ENCODE measurements at places on chromosomes 4 and X.

- DNase-seq, result no peak
Observed at GRCh38 chr4:180528003-180528402, 1715.2 kb upstream of the TENM3 start.

GRCh38 chr4:125951261-125951887 is 636.6 kb downstream of the FAT4 start:
- peak; percentile 18 for DNase-seq

- DNase-seq, result peak; percentile 30
Observed at GRCh38 chr4:1243451-1244080, 5.4 kb downstream of the CTBP1 start.

DNA sequence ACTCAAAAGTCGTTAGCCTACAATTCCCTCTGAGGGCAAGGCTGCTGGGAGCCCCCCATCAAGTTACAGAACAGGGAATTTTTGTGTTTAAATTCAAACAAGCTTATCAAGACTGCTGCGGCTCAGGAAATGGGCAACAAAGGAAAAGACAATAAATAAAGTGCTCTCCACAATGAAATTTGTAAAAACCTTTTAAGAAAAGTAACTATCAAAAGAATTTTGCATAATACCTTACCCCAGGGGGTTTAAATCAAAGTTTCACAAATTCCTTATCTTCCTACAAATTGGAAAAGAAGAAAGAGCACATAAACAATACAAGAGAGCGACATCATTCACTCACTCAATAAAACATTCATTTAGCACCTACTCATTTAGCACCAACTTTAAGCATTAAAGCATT is 97.9 kb upstream of the CCDC160 start:
- no peak for DNase-seq

DNA sequence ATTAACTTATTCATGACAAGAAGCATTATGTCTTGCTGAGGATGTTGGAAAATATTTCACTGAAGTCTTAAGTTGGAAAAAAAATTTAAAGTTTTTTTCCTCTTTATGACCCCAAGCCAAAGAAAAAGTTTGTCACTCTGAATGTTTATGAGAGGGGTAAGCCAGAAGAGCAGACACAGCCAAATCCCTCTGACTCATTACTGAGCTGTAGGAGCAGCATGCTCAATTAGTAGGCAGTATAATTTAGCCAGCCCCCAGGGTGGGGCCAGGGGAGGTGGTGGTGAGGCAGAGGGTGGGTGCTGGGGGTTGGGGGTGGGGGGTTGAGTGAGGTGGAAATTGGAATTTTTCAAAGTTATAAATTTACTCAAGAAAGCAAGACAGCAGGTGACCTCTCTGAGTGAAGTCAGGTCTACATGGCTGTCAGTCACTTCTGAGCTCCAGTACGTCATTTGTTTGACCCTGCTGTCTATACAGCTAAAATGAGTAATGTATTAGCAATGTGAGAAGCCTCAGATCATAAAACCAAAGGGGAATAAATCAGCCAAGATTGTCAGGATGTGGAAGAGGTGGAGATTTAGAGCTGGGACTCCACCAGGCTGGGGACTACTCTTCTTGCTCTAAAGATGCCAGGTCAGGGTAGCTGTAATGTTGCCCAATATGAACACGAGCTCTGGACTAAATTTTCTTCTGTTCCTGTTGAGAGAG is 98.8 kb upstream of the NDP start:
- no peak for DNase-seq

- DNase-seq, result no peak
Observed at GRCh38 chr4:158873795-158874401, 105.1 kb downstream of the FNIP2 start.

GRCh38 chr4:189365451-189365850 is 575.2 kb upstream of the FRG1 start:
- DNase-seq, result no peak

GRCh38 chr4:30717208-30718020 is 2.8 kb upstream of the PCDH7 start:
- DNase-seq, result peak; percentile 42

DNA sequence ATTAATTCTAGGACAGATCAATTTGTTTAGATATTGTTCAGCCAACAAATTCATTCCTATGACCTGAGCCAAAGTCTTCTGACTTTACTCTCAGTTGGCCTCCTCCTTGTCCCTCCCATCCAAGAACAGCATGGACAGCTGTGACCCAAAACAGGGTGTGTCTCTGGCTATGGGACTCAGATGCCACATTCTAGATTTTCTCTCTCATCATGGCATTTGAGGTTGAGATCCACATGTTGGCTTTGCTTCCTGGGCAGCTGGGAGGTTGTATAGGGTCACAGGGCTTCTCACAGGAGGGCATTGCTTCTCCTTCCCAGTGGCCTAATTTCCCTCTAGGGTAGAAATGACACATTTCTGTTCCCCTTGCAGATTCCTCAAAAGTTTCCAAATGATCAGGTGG is 22.6 kb upstream of the EGF start:
- DNase-seq, result no peak

GRCh38 chr4:153497091-153497531 is 31.0 kb downstream of the TMEM131L start:
- DNase-seq, result no peak

DNA sequence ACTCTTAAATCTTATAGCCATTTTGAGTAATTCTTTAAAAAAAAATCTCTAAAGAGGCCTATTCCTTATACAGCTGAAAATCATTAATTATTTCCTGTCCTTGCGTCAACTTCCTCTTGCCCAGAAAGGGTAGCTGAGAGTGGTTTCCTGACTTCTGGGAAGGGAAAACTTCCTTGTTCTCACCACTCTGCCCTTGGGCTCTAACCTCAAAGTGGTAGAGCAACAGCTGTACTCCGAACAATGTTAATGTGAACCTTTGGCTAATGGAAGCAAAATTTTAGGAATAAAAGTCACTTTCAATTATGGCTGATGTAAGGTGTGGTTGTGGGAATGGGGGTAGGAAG is 15.3 kb downstream of the KLHL2 start:
- no peak for DNase-seq

- no peak for DNase-seq
Observed at GRCh38 chr4:98816386-98816785, 112.5 kb downstream of the EIF4E start.

- no peak for DNase-seq
Observed at GRCh38 chr4:171629182-171629581, 184.0 kb upstream of the GALNTL6 start.

GRCh38 chr4:141711211-141711610 is 74.8 kb downstream of the IL15 start:
- no peak for DNase-seq

- DNase-seq, result no peak
Observed at GRCh38 chrX:129093706-129094105, 429.6 kb downstream of the SMARCA1 start.

DNA sequence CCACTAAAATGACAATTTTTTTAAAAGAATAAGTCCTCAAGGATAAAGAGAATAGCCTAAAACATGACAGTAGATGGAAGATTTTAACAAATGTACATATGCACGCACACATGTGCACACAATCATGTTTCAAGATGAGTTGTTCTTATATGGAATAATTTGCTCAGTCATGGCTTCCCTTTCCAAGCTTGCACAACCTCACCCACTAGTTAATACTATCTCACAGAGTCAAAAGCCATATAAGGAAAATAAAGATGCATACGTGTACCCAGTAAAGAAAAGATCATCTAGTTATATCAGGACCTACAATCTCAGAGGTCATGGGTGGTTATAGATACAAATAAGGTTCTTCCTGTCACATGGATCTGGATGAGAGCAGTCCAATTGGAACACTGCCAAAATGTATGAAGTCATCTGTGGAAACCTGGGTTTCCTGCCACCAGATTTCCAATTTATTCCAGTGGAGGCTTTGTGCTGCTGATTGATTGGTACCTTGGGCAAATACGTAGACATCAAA is 56.1 kb downstream of the FAM13A start:
- DNase-seq, result peak; percentile 53

DNA sequence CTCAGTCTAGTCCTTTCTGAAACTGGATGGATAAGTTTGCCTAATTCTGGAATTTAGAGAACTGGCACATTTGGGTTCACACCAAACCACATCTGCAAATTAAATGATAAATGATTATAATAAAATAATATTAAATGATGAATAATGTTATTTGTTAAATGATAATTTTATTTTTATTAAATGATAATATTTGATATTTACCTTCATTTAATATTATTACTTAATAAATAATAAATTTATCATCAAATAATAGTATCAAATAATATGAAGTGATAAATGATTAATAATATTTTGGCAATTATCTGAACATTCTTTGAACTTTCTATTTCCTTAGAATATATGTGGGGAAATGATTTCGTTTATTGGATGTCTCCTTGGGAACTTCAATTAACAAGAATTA is 1604.2 kb downstream of the STIM2 start:
- DNase-seq, result no peak

- DNase-seq, result no peak
Observed at GRCh38 chrX:38365954-38366353, 13.6 kb downstream of the OTC start.

DNA sequence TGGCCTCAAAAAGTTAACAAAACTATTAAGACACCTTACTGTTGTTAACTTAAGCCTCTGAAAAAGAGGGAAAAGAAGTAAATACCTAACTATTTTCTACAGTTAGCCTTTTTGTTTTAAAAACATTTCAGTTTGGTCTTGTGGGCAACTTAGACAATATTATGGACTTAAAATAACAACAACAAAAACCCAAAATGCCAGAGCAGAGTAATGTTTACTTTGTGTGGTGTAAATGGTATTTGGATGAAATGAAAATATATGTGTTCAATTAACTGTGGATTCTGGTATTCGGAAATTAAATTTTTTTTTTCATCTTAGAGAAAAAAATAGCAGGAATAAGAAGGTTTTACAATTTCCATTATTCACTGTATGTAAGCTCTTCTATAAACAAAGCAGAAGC is 79.6 kb upstream of the NPNT start:
- DNase-seq, result no peak

- peak; percentile 79 for DNase-seq
Observed at GRCh38 chr4:52545099-52546069, 113.7 kb downstream of the USP46 start.

DNA sequence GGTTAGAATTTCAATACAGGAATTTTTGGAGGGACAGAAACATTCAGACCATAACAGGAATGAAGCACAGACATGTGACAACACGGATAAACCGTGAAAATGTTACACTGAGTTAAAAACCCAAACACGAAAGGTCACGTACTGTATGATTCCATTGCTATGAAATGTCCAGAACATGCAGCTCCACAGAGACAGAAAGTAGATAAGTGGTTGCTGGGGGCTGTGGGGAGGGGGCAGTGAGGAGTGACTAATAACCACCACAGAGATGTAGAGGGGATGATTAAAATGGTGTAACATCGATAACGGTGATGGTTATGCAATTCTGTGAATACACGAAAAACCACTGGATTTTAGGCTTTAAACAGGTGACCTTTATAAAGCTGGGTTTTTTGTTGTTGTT is 8.3 kb downstream of the GPR143 start:
- no peak for DNase-seq

- no peak for DNase-seq
Observed at GRCh38 chr4:34066126-34066525, 2178.2 kb downstream of the ARAP2 start.

GRCh38 chr4:145132511-145133098 is 34.5 kb downstream of the ABCE1 start:
- DNase-seq, result no peak

DNA sequence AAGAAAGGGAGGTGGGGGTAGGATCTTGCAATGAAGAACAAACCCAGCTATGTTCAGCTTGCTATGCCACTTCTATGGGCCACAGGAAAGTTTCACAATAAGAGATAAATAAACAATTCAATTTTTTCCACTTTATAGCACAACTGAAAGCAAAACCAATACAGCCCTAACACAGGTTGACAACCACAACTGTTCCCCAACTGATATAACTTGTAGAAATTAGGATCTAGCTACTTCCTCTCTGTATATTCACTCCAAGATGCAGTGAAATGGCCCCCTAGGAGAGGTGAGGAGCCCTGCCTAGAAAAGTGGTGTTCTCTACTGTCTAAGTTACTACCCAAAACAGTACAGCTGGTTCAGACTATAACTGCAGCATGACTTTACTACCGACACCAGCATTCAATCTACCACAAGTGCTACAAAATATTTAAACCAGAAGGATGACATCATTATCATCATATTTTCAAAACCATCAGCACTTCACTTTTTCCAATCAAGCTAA is 77.0 kb downstream of the FBXW7 start:
- no peak for DNase-seq

GRCh38 chr4:170226288-170226687 is 136.5 kb upstream of the AADAT start:
- DNase-seq, result no peak

GRCh38 chr4:184534511-184535391 is 60.4 kb upstream of the IRF2 start:
- DNase-seq, result no peak

DNA sequence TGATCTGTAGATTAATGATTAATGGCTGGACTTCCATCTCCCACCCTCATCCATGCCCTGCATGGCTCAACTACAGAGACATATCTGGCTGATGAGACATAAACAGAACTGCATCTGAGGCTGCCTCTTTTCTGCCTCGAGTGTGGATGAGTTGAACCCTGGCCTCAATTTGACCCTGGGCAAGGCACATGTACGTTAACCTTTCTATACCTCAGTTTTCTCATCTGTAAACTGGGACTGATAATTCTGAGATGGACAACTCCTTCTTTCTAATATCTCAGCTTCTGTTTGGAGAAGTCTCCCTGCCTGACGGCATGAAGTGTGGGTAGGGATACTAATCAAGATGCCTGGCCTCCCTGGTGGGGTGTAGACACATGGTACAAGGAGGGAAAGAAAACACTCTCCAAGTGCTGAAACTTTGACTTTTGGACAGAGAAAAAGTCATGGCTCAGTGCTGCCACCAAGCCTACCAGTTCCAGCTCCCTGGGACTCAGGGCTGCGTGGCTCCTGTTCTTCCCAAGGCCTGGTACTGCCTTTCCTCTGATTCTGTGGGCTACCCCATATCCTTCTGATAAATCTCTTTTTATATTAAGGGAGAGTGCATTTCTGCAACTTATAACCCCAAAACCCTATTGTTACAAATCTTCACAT is 64.4 kb downstream of the HAUS3 start:
- no peak for DNase-seq

DNA sequence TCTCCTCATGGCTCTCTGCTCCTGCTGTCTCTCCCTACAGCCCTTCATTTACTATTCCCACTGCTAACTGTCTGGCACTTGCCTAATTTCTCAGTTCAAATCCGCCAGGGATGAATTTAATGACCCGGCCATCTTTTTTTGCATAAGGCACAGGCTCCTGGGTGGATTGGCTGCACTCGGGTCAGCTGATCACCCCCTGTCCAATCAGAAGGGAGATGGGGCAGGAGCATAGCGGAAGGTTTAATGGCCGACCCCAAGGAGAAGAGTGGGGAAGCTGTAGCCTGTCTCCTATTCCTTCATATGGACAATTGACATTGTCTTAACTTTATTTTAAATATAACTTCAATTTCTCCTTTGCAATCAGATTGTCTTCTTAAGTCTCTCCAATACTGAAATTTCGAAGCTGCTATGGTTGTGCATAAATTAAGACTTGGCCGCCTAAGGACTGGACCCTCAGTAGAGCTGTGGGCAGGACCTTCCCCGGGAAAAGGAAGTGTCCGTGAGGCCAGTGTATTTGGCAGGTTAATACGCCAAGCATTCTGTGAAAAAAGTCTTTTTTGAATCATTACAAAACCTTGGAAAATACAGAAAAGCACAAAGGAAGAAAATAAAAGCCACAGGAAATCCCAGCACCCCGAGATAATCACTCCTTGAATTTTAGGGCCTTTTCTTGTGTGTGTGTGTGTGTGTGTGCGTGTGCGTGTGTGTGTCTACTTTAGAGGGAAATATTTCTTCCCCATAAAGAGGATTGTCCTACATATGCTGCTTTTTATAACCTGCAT is 55.5 kb downstream of the SMIM20 start:
- no peak for DNase-seq

- DNase-seq, result no peak
Observed at GRCh38 chr4:137952116-137952515, 290.0 kb downstream of the SLC7A11 start.

Measured in SK-N-SH (cell line).